ENCODE measurements at places on chromosomes 16 and 17.
A peak's percentile ranks its signal among the peaks of the same experiment; 100 is the strongest.

DNA sequence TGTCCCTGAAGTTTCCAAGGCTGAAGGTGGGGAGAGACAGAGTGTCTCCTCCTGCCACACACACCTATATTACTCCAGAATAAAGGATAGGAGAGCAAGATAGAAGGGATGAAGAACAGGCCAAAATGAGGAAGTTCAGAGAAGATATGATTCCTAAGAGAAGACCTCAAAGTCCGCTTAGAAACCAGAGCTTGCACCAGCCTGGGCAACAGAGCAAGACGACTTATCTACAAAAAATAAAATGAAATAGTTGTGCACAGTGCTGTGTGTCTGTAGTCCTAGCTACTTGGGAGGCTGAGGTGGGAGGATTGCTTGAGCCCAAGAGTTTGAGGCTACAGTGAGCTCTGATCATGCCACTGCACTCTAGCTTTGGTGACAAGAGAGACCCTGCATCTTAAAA, 128.2 kb downstream of the HS3ST3B1 start:
- no peak for DNase-seq

DNA sequence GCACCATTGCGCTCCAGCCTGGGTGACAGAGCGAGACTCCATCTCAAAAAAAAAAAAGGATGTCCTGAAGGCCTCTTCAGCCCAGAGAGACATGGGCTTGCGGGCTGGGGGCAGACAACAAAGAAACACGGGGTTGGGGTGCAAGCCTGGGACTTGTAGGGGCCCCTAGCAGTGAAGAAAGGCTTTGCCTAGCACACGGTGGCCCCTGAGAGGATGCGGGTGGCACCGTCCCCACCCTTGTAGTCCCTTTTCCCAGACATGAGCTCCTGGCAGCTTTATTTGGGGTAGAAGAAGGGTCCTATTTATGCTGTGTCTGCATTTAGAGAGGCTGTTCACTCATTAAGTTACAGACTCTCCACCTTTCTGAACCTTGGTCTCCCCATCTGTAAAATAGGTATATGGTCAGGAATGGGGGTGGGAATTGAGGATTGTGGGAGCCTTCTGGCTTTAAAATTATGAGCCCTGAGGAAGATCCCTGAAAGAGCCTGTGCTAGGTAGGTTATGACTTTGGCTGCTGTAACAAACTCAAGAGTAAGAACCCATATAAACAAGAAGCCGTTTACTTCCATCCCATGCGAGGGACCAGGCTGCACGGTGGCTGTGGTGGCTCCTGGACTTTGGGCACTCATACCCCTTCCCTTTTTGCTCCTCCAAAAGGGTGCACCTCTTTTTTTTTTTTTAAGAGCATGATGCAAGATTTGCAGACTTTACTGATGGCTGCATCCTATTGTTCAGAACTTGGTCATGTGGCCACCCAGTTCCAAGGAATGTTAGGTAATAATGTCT, 20.6 kb upstream of the ADGRG1 start:
- DNase-seq, result no peak

DNA sequence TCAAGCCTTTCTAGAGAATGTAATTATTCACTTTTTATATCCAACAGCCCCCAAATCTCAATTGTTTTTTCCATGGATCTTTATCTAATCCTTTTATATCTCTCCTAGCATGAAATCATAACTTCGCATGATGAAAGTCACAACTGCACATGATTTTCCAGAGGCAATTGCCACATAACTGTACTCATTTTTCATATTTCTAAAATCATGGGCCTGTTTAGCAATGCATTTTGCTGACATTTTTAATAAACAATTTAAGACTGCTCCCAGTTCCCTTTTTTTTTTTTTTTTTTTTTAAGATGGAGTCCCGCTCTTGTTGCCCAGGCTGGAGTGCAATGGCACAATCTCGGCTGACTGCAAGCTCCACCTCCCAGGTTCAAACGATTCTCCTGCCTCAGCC, 83.5 kb downstream of the VMP1 start:
- no peak for DNase-seq

GRCh38 chr17:75110234-75110937, 617 bp downstream of the ARMC7 start:
- DNase-seq, result peak; percentile 11

- no peak for DNase-seq
Measured at GRCh38 chr17:29630630-29631193, 8.0 kb upstream of the CORO6 start.

- DNase-seq, result no peak
Measured at GRCh38 chr16:28025631-28026030, 37.9 kb downstream of the GSG1L start.

GRCh38 chr17:29659155-29659554, 36.4 kb upstream of the CORO6 start:
- peak; percentile 5 for DNase-seq

GRCh38 chr17:61770043-61770442, 93.3 kb downstream of the BRIP1 start:
- DNase-seq, result no peak

- no peak for DNase-seq
Measured at GRCh38 chr16:72829846-72830775, 217.8 kb downstream of the ZFHX3 start.

- DNase-seq, result no peak
Measured at GRCh38 chr16:54649876-54650275, 280.8 kb upstream of the IRX5 start.

GRCh38 chr16:81707411-81708265, 71.5 kb upstream of the PLCG2 start:
- DNase-seq, result no peak

- no peak for DNase-seq
Measured at GRCh38 chr16:65733721-65734120, 611.9 kb upstream of the CDH11 start.

- DNase-seq, result no peak
Measured at GRCh38 chr16:55494994-55495421, 13.9 kb upstream of the LPCAT2 start.

DNA sequence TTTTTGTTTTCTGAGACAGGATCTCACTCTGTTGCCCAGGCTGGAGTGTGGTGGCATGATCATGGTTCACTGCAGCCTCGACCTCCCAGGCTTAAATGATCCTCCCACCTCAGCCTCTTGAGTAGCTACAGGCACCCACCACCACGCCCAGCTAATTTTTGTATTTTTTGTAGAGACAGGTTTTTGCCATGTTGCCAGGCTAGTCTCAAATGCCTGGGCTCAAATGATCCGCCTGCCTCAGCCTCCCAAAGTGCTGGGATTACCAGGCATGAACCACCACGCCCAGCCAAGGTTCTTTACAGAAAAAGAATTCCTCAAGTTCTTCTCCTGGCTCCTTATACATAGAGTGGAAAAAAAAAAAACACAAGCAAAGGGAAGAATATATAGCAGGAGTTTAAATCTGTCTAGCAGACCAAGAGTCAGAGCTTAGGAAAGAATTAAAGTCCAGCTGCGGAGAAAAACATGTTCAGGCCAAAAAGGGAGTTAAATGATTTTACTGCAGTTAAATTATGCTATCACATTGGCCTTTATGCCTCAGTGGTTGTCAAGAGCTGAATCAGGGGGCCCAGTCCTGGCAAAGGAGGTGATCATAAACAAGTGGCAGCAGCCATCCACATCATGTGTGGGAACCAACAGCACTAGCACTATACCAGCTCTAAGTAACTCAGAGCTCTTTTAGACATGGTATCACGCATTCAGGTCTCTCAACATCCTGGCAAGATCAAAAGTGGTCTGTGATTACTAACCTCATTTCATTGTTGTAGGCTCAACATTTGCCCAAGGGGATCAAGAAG, 39.3 kb downstream of the LIG3 start:
- DNase-seq, result no peak

- DNase-seq, result no peak
Measured at GRCh38 chr17:35088356-35088880, 24.9 kb upstream of the RFFL start.

DNA sequence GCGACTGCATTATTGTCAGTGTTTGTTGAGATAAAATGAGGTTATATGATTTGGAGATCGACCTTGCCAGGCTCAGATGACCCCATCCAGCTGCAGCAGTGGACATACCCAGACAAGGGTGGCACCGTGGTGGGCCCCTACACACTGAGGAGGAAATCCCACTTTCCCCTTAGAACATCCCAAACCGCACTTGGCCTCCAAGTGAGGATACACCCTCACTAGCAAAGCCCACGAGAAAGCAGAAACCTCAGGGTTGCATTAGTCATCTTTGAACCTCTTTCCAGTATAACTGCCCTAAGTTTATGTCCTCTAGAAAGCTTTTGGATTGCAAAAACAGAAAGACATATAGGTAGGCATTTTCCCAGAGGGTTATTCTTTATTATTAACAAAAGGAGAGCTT, 101.5 kb downstream of the CLEC16A start:
- no peak for DNase-seq

GRCh38 chr17:61581611-61582349, 9.2 kb downstream of the NACA2 start:
- no peak for DNase-seq

DNA sequence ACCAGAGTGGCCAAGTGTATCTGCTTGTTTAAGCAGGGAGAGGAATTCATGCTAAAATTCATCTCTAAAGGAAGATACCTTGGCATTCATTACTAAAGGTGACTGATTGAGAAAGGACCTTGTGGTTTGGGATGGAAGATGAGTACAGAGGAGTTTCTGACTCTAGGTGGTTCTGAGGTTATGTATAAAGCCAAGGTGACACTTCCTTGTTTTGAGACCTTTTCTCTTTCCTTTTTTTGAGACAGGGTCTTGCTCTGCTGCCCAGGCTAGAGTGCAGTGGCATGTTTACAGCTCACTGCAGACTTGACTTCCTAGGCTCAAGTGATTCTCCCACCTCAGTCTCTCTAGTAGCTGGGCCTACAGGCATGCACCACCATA, 9.1 kb downstream of the ABHD15 start:
- no peak for DNase-seq

GRCh38 chr16:16151315-16151714, 72.0 kb downstream of the ABCC6 start:
- no peak for DNase-seq

GRCh38 chr16:50679266-50679665, 1.8 kb downstream of the SNX20 start:
- DNase-seq, result no peak

GRCh38 chr16:86375364-86375763, 135.0 kb upstream of the FOXF1 start:
- DNase-seq, result no peak

GRCh38 chr16:35692824-35693223, 2233.4 kb downstream of the TP53TG3F start:
- DNase-seq, result no peak

GRCh38 chr17:41504246-41504977, 1.0 kb downstream of the KRT13 start:
- DNase-seq, result no peak

DNA sequence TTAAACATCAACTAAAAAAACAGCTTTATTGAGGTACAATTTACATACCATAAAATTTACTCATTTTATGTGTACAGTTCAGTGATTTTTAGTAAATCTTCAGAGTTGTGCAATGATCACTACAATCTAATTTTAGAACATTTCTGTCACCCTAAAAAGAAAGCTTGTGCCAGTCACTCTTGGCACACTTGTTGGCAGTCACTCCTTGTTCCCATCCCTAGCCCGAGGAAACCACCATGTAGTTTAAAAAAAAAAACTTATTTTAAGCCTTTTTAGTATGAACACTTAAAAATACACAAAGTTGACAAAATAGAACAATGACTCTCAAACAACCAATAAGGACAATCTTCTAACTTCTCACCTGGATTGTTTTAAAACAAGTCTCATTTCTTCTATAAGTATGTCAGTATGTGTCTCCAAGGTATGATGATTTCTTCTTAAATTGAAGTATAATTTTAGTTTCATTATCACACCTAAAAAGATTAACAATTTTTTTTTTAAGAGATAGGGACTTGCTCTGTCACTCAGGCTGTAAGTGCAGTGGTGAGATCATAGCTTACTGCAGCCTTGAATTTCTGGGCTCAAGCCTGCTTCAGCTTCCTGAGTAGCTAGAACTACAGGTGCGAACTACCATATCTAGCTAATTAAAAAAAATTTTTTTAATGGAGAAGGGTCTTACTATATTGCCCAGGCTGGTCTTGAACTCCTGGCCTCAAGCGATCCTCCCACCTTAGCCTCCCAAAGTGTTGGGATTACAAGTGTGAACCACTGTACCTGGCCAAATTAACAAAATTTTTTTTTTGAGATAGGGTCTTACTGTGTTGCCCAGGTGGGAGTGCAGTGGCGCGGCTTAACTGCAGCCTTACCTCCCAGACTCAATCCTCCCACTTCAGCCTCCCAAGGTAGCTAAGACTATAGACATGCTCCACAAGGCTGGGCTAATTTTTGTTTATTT, 53.2 kb downstream of the PPM1E start:
- no peak for DNase-seq

DNA sequence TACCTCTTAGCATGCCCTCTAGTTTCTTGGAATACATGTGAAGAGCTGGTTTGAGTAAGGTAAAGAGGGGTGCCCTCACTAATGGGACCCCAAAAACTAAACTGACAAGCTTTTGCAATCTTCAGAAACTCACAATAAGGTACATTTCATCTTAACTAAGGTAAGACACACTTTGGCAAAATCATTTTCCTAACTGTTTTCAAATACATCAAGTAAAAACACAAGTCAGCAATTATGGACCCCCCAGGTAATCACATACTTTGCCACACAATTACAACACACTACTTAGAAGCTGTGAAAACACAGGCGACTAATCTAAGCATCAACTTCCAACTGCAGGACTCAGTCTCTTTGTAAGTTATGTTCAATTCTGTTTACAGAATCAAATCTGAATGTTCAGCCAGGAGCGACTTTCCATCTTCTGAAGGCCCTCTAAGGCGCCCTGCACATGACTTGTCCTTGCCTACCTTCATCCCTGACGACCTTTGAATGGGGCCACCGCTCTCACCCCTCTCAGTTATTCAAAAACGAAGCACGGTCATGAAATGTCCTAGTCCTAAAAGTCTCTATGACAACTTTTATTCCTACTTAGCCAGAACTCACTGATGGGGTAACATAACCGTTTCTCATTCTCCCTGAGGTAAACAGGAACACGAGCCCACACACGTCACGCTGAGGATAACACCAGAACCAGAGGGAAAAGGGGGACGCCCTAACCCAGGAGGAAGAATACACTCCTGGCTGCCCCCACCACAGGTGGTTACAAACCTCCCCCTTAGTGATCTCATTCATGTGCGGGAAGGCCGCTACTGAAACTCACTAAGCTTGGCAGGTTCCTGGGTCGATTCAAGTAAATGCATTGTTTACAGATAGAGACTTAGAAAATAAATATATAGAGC, 5.5 kb downstream of the CREBBP start:
- DNase-seq, result no peak

DNA sequence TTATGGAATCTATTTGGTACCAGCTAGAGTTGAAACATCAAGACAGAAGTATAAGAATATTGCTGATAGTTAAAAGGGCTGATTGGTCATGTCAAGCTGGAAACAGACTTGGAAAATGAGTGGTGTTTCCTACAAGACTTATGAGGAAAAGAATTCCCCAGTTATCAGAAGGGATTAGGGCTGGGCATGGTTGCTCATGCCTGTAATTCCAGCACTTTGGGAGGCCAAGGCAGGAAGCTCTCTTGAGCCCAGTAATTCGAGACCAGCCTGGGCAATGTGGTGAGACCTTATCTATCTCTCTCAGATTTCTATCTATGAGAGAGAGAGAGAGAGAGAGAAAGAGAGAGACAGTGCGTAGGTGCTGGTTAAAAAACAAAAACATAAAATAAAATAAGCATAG, 139.5 kb upstream of the PMFBP1 start:
- no peak for DNase-seq
